Forelimb muscle (tissue), 1 donor: ENCODE measurements at places on chromosomes 5 and 9.

- DNase-seq, result no peak
Observed at GRCh38 chr9:80282766-80283165, 711.0 kb downstream of the TLE4 start.

GRCh38 chr9:21974722-21975409 is 19.3 kb downstream of the CDKN2A start:
- DNase-seq, result no peak

DNA sequence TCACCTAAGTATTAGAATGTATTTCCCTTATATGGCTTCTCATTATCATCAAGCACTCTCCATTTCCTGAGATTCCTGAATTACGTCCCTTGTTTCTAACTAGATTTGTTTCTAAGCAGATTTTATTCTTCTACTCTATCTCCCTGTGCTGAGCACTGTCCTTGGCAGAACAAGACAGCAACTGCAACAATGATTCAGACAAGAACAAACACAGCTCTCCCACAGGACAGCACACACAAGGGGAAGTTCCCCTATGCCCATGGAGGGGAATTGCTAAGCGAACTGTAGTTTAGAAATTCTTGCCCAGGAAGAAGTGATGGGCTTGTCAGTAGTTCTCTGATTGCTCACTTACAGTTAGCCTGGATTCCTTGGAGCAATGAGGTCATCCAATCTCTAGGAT is 759.9 kb downstream of the DTWD2 start:
- DNase-seq, result no peak

- DNase-seq, result no peak
Observed at GRCh38 chr9:3497857-3498256, 27.9 kb downstream of the RFX3 start.

GRCh38 chr5:91770400-91770799 is 387.3 kb upstream of the ARRDC3 start:
- no peak for DNase-seq

DNA sequence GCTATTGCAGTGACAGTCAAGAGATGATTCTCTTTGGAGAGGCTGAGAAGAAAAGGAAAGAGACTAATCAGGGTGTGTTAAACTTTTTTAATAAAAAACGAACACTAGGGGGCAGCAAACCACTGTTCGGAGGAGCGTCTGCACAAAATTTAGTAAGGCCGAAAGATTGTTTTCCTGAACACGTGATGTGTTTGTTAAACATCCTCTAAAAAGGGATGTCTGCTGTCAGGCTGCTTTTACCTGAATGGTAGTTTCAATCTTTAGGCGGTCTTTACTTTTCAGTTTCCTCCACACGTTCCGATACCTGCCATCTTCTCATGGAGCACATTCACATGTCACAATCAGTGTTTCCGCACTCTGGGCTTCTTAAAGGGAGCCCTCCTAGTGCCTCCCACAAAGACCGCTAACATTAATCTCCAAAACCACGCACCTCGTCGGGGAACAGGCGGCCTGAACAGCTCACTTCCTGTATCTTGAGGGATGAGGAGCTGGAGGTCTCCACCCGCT is 125.2 kb downstream of the GPBP1 start:
- peak; percentile 68 for DNase-seq

DNA sequence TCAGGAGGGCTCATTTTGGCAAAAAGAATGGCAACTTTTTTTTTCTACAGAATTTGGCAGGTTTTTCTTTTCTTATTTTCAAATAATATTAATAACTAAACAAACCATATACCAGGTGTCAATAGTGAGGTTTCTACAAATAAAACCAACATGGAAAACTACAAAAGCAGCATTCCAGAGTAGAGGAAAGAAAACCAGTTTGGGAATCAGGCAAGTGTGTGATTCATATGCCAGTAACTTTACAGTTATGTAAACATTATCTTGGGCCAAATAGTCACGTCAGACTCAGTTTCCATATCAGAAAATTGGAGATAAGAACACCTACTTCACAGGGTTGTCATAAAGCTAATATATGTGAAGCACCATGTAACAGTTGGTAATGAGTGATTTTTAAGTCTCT is 51.7 kb downstream of the FBXW11 start:
- DNase-seq, result no peak

- no peak for DNase-seq
Observed at GRCh38 chr5:44665101-44665701, 143.5 kb upstream of the MRPS30 start.

- DNase-seq, result no peak
Observed at GRCh38 chr5:42810834-42811590, 680 bp downstream of the SELENOP start.

- no peak for DNase-seq
Observed at GRCh38 chr9:21690561-21690960, 111.9 kb upstream of the MTAP start.

GRCh38 chr5:146647656-146648199 is 131.7 kb upstream of the GPR151 start:
- no peak for DNase-seq

- DNase-seq, result no peak
Observed at GRCh38 chr9:121233906-121234831, 32.5 kb upstream of the RAB14 start.

GRCh38 chr5:3430691-3431090 is 164.9 kb upstream of the IRX1 start:
- no peak for DNase-seq

GRCh38 chr5:138316355-138316754 is 15.2 kb downstream of the CDC25C start:
- no peak for DNase-seq

DNA sequence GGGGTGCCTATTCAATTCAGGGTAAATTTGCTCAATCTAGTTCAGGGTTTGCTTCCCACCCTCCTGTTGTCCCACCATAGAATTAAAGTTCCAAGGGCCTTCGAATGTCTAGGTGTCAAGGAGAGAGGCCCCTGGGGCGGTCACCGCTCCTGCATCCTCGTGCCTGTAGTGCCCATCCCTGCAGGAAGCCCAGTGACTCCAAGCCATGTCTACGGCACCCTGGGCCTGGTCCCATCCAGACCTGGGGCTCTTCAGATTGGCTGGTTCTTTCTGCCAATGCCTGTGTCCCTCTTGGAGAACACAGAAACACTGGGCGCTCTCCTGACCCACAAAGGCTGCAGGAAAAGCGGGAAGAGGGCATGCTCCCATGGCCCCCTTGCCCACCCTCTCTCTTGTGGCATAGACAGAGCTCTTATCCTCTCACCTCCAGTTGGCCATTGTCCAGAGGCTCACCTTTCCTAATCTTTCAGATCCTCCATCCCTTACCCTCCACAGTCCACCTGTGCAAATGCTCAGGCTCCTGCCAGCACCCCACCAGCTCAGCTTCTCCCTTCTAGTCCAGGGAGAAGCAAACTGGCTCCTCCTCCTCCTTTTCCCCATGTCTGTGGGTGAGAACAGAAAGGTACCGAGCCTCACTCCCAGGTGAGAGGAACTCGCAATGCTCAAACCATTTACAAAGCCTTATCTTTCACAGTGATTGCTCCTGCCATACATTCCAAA is 253.0 kb upstream of the IRX2 start:
- no peak for DNase-seq

GRCh38 chr9:109409773-109410397 is 88.2 kb downstream of the PTPN3 start:
- no peak for DNase-seq

DNA sequence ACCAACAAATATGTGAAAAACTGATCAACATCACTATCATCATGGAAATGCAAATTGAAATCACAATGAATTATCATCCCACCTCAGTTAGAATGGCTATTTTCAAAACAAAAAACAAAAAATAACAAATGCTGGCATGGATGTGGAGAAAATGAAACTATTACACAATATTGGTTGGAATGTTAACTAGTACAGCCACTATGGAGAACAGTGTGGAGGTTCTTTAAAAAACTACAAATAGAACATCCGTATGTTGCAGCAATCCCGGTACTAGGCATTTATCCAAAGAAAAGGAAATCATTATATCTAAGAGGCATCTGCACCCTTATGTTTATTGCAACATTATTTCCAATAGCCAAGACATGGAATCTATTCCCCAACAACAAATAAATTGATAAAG is 9.0 kb upstream of the IFNA5 start:
- no peak for DNase-seq

- peak; percentile 68 for DNase-seq
Observed at GRCh38 chr9:87201351-87201751, 254.0 kb upstream of the GAS1 start.

- DNase-seq, result no peak
Observed at GRCh38 chr9:114287763-114288192, 35.1 kb upstream of the ORM1 start.
